Cerebellum (tissue), 4 donors: ENCODE measurements at places on chromosomes 11 and 22.
A peak's percentile ranks its signal among the peaks of the same experiment; 100 is the strongest.

DNA sequence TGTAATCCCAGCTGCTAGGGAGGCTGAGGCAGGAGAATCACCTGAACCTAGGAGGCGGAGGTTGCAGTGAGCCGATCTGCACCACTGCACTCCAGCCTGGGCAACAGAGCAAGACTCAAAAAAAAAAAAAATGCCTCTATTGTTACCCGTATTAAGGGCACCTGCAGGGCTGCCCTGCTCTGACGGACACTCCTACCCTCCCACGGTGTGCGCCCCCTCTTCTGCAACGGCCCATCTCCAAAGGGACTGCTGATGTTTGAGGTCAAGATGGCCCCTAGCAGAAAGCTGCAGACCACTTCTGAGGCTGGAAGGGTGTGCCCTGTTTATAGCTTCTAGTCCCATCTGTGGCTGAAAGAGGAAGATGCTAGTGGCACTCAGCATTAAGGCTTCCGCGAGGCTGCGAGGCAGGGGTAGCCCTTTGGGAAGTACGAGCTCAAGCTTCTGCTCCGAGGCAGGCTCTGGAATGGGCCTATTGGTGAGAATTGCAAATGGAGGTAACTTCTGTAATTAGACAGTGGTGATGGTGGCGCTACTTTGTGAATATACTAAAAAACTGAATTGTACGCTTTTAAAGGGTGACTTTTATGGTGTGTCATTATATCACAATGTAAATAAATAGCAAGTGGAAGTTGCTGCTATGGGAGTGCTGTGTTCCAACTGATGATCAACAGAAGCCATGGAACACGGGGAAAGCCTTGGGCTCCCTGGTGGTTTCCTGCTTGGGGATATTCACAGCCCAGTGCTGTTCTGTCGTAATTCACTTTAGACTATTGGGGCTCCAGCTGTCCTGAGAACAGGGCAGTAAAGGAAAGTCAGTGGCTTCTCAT lies 24.3 kb downstream of the ARFGAP2 start:
- DNase-seq = no peak

DNA sequence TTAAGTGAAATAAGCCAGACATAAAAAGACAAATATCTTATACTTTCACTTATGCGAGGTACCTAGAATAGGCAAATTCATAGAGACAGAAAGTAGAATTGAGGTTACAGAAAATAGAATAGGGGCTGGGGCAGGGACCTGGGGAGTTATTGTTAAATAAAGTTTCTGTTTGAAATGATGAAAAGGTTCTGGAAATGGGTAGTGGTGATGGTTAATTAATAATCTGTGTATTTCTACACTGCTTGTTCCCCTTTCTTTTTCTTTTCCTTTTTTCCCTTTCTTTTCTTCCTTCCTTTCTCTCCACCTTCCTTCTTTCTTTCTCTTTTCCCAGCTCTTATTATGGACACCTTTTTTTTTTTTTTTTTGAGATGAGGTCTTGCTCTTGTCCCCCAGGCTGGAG lies 2.8 kb downstream of the NAALADL1 start:
- DNase-seq = no peak

DNA sequence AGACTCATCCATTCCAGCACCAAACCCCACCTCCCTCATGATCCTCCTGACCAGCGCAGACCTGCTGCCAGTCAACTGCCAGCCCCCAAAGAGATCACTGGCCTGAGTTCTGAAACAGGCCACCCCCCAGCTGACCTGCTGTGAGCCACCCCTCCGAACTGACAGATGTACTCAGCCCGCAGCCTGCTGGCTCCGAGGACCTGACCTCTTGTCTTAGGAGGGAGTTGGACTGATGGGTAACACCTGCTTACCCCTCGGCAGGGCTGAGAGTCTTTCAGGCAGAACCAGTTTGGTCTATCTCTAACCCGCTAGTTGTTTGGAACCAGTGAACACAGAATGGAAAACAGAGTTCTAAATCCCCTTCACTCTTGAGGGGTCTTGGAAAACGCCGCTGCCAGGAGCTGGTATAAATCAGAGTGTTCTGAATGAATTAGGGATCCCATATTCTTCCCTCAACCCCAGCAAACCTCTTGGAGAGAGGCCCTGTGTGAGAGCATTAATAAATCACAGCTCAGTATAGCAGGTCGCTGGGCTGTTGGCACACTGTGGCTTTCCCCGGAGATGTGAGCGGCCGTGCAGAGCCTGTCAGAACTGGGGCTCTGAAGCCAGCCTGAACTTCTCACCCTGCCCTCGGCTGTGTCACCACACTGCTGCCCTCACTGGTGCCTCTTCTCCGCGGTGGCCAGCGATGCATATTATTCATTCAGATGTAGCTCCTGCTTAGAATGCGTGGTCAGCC lies 165.1 kb upstream of the NCAM1 start:
- no peak for DNase-seq

GRCh38 chr11:75762885-75763284 lies 5.7 kb upstream of the DGAT2 start:
- DNase-seq = no peak

DNA sequence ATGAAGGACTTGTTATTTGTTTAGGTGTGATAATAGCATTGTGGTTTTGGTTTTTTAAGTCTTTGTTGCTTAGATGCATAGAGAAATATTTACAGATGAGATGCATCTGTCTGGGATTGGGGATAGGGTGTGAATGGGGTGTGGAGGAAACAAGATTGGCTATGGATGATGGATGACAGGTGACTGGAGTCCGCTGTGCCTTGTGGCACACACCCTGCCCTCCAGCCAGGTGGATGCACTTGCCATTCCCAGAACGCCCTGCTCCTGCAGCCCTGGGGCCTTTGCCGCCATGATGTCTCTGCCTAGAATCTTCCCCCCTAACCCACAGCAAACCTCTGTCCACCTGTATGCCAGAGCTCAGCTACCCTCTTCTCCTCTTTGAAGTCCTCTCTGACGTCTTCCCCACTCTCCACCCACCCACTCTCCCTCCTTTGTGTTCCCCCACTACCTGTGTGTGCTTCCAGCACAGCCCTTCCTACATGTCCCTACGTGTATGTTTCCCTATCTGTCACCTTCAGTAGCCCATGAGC lies 54.7 kb downstream of the WNT11 start:
- DNase-seq = no peak

DNA sequence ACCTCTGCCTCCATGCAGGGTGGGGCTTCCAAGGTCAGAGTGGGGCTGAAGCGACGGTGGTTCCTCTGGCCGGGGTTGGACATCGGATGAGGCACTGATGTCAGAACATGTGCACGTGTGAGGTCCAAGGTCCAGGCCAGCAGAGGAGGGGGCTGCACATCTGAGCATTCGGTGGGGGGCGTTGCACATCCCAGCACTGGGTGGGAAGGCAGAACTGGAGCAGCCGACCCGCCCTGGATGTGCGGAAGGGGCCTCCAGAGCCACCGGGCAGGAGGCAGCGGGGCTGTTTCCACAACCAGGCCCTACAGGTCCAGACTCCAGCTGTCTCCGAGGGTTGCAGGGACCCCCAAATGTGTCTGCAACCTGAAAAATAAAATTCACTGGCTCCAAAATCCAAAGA lies 271.0 kb downstream of the CTTN start:
- no peak for DNase-seq

DNA sequence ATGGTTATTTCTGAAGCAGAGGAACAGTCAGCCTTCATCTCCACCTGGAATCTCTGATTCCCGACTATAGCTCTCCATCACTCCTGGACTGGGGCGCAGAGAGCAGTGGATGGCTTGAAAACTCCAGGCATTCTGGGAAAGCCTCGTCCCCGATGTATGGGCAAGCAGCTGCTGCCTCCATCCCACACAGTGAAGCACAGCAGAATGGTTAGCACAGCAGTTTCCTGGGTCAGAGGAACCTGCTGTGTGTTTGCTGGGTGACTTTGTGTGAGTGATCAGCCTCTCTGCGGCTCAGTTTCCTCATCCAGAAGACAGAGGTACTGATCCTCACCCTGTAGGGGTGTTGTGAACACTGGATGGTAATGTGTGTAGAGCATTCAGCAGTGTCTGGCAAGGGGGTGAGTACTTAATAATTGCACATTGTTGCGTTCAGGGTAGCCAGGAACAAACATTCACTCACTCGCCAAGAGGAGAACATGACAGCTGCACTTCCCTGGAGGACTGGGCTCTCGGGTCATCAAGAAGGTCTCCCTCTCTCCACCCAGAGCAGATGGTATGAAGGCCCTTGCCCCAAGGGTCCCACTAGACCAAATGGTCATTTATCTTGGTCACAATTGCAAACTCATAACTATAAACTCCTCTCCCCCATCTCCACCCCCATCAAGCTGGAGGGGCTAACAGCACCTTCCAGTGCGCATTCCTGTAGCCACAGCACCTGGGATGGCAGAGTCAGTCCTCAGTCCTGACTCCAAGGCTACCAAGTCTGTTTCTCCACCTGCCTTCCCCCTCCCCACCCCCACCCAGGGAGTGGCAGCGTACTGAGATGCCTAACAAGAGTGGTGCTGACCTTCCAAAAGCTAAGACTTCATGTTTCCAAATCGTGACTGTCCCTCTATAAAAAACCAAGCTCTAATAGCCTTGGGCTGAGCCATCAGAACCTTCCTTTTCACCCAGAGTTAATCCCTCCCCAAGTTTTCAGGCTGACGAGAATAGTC lies 1.5 kb upstream of the CHST1 start:
- no peak for DNase-seq

DNA sequence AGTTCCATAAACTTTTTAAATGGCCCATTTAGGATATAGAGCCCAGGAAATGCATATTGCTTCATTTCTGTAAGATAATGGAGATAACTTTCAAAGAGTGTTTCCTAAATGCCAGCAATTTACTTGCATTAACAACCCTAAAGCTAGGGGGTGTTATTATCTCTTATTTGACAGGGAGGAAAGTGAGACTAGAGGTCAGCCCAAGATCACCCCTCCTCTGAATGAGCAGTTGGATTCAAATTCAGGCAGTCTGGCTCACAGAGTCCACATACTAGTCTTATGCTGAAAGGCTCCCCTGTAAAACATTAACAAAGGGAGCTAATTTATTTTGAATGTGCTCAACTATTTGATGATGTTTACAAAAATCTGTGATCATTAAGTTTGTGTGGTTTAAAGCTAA lies 49.9 kb upstream of the TRIM77 start:
- DNase-seq = no peak

- DNase-seq = no peak
Measured at GRCh38 chr11:13220148-13220547, 57.4 kb upstream of the BMAL1 start.

DNA sequence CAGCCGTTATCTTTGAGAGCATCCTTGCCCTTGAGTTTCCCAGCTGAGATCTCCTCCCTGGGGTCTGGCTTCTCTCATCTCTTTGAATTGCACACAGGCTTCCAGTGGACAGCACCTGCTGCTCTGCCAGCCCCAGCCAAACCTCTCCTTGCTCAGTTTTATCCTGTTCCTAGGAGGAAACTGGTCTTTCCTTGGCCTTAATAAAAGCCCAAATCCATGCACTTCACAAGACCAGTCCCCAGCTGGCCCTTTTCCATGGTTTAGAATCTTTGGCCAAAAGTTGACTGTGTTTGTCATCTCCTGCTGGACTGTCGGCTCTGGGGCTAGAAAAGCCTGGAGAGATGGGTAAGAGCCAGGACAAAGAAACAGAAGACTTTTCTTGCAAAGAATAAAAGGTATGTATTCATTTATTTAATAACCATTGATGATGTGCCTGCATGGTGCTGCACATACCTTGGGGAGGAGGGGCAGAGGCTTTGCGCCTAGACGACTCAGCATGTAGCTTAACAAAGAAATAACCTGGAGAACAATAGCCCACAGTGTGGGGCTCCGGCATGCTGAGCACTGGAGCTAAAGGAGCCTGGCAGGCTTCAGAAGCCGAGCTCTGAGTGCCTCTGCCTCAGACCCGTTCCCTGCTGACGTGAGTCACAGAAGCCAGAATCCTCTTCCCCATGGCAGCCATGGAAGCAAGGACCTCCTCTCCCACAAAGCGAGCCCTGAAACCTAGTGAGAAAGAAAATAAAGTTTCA lies 319.3 kb upstream of the B3GAT1 start:
- peak; percentile 3 for DNase-seq

DNA sequence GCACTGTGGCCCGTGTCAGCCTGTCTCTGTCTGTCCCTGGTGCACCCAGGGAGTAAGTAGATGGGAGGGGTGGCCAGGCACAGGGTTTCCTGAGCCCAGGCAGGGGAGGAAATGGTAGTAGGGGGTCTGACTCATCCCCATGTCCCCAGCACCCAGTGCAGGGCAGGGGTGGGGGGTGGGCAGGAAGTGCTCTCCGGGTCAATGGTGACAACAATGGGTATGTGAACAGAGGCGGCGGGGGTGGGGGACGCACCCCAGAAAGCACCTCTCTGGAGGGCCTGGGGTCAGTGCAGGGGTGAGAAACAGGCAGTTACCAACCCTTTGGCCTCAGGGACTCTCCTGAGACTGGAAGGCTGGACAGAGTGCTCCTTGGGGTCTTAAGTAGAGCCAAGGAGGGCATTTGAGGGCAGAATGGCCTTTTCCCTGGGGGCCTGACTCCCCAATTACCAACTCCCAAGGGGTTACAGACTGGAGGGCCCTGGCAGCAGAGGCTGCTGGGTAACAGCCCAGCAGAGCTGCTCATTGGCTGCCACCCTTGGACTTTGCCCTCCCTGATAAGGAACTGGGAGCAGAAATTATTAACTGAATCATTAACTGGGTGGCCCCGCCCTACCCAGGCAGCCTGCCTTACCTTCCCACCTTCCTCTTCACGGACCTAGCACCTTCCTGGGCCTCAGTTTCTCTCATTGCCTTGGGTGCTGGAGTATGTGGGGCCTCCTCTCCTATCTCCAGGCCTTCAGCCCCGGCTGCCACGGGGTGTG lies 4.2 kb downstream of the MYRF start:
- DNase-seq = no peak

- DNase-seq = no peak
Measured at GRCh38 chr22:31945971-31946680, 1.8 kb downstream of the YWHAH start.

DNA sequence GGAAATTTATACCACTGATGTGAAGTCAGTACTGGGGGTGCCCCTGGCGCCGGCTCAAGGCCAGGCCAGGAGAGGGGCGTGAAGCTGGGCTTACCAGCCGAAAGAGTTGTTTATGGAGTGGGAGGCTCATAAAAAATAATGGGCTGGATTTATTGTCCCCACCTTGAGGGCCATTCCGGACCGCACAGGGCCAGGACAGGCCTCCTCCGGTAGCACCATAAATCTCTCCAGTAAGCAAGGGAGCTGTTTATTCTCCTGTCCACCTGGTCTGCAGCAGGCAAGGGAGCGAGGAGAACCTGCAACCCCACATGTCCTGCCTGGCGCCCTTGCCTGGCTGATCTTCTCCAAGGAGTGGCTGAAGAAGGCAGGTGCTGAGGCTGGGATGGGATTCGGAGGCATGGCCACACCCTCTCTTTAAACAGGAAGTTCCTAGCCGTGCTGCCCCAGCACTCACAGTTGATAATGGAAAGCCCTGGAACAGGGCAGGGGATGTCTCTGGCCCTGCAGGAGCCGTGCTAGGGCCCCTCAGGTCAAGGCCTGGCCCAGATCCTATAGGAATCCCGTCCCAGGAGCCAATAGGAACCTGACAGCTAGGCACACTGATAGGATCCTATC lies 65.1 kb downstream of the SCUBE1 start:
- no peak for DNase-seq

DNA sequence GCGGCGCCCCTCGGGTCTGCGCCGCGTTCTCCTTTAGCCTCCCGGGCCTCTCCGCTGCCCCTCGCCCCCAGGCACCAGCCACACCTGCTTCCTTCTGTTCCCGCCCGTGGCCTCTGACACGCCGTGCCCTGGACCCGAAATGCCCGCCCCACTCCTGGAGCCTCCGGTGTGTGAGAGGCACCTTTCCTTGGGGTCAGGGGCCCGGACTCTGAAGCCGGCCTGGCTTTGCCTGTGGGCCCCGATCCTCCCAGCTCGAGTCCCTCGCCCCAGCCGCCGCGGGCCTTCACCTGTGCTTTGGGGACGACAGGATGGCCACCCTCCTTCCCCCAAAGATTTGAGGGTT lies 661 bp upstream of the CDPF1 start:
- DNase-seq = no peak

- no peak for DNase-seq
Measured at GRCh38 chr11:85791409-85791990, 19.4 kb downstream of the SYTL2 start.
